Astrocyte of the spinal cord (primary cell): ENCODE measurements at places on chromosomes 5 and 9.

DNA sequence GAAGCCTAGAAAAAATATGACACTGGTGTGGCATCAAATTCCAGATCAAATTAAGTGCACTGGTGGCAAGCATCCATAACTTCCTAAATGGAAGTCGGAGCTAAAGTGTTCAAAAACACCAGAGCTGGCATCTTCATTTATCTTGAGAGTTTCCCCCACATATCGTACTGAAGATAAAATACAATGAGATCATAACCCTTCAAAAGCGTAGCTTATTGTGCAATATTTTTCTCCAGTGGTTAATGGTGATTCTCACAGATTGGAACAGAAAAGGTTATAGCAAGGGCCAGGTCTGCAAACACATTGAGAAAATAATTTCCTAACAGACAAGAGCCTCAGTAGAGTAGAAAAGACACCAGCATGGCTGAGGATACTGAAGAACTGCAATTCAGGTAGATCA lies 147.6 kb downstream of the SEMA5A start:
- no peak for DNase-seq

- DNase-seq, result no peak
These were observed 39.0 kb upstream of the TTC1 start for GRCh38 chr5:159969966-159970365.

DNA sequence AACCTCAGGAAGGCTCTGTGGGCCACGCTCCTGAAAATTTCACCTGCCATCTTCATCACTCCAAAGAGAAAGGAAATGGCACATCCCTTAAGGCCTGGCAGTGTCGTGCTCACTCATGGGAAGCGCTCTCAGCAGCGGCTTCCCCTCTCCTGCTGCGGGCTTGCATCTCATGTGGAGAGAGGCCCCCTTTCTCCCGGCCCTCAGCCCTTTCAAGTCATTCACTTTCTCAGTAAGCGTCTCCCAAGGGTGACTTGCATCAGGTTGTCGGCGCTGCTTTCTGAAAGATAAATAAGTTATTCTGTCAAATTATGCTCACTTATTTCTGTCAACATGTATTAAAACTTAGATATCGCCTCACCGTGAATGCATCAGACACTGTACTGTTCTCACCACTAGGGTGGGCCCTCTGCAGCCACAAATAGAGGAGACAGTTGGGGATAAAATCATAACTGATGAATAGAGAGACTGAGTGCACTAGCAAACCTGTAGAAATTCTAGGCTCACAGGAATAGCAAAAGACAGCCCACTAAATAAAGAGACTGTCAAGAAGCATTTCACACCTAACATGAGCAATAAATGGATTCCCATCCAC lies 174.6 kb downstream of the RFK start:
- peak; percentile 5 for DNase-seq

DNA sequence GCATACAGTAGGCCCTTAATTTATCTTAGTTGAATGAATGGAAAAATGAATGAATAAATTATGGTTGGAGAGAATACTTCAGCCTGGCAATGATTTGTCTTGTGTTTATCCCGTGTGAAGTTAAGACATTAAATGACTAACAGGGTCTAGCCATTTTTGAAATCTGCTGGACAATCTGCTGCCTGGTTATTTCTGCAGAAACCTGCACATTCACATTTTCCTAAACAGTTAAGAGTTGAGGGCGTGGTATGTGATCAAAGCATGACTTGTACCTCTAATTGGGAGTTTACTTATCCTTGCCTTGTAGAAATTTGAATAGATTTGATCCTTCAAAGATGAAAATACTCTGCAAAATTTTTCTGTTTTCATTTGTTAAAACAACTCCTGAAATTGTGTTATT lies 34.6 kb upstream of the NDFIP1 start:
- DNase-seq, result no peak

- DNase-seq, result no peak
These were observed 371.1 kb downstream of the SPOCK1 start for GRCh38 chr5:137128012-137128411.

GRCh38 chr9:71383308-71383940 lies 262.0 kb upstream of the TRPM3 start:
- DNase-seq, result no peak

GRCh38 chr9:87950296-87950695 lies 24.0 kb downstream of the CDK20 start:
- no peak for DNase-seq

DNA sequence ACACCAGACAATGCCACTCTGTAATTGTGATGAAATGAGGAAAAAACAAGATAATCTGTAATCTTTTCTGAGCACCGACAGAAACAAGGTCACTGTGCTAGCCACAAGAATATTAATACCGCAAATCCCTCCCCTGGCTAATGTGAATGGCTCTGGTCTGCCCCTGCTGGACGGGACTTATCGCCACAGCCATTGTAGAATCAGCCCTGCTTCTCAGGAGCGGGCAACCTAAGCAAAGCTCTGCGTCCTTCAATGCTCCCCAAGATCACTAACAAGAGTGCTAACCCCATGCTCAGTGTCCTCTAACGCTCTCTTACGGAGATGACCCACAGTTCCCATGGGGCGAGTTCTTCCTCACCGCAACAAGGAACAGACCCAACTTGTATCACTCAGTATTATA lies 42.7 kb downstream of the OR2V1 start:
- no peak for DNase-seq

GRCh38 chr9:127680226-127680625 lies 26.6 kb upstream of the CFAP157 start:
- no peak for DNase-seq

- DNase-seq, result no peak
These were observed 1.3 kb upstream of the SLC22A5 start for GRCh38 chr5:132368186-132368585.
